GM10248 (cell line): ENCODE measurements at places on chromosomes 7 and 10.

DNA sequence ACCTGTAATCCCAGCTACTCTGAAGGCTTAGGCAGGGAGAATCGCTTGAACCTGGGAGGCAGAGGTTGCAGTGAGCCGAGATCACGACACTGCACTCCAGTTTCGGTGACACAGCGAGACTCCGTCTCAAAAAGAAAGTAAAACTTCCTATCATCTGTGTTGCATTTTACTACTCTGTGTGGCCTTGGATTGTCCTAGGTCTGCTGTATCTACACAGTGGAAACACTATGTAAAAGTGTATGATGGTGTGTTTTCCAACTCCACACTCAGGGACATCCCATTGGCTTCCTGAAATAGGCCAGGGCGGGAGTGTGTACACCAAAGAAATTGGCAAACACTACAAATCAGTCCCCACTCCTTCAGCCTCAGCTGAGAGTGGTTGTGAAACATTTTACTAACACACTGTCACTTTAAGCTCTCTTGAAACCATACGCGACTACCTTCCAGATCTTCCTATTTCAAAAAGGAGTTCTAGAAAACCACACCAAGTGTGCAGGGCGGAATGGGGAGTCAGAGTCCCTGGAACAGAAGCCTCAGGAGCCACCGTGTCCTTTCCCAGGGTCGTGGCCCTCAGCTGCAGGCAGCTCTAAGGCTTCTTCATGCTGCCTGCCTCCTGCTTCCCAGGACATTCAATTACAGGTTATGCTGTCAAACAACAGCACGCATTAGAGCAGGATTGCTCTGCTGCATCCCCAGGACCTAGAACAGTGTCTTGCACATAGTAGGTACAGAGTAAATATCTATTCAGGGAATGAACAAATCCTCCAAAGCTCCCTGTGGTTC, 275.4 kb downstream of the PARD3 start:
- DNase-seq = no peak

GRCh38 chr7:91082038-91082437, 182.2 kb upstream of the FZD1 start:
- no peak for DNase-seq

- DNase-seq = no peak
Observed at GRCh38 chr10:104368381-104368780, 14.7 kb downstream of the CFAP58 start.

- no peak for DNase-seq
Observed at GRCh38 chr7:44626620-44627019, 20.2 kb downstream of the OGDH start.

GRCh38 chr10:121694966-121695643, 96.9 kb upstream of the FGFR2 start:
- DNase-seq = no peak

GRCh38 chr7:106384373-106384772, 99.6 kb upstream of the NAMPT start:
- DNase-seq = no peak

GRCh38 chr7:16929146-16929762, 47.5 kb upstream of the AGR3 start:
- no peak for DNase-seq

- no peak for DNase-seq
Observed at GRCh38 chr10:110163192-110163773, 44.1 kb upstream of the MXI1 start.

DNA sequence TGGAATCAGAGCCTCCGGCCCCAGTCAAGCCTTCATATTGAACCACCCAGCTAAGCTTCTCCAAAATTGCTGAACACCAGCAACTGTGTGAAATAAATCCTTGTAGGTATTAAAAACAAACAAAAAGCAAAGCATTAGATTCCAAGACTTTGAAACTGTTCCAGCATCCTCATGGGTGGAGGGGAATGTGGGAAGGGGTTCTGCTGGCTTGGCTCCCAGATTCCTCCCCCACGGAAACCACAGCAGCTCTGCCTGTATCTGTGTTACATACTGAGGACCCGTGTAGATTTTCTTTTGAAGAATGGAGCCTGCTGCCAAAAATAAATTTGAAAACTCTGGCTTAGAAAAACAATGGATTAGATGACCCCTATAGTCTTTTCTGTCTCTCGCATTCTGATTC, 20.0 kb downstream of the AKR1B1 start:
- DNase-seq = no peak

DNA sequence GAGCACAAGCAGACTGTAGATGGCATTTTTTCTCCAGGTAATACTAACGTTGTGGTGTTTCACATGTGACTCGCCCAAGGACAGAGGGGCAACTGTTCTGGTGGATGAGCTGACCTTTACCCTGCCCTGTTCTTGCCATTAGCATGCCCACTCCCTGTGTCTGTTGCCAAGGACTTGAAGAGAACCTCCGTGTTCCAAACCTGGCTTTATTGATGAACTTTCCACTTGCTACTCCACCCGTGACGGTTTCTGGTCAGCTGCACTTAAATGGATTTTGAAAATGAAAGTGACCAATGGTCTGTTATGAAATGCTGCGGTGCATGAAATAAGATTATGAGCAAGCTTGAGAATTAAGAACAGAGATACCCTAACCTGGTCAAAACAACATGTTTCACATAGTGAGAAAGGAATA, 30.4 kb downstream of the LRRC4 start:
- peak; percentile 42 for DNase-seq

- no peak for DNase-seq
Observed at GRCh38 chr10:122141821-122142640, 129.1 kb upstream of the BTBD16 start.

GRCh38 chr7:2248984-2249694, 7.1 kb downstream of the NUDT1 start:
- peak; percentile 70 for DNase-seq

GRCh38 chr7:3143869-3144775, 100.5 kb upstream of the CARD11 start:
- DNase-seq = no peak

- no peak for DNase-seq
Observed at GRCh38 chr7:108406222-108406890, 49.9 kb downstream of the NRCAM start.

GRCh38 chr10:90858461-90858968, 676 bp upstream of the HTR7 start:
- DNase-seq = no peak

DNA sequence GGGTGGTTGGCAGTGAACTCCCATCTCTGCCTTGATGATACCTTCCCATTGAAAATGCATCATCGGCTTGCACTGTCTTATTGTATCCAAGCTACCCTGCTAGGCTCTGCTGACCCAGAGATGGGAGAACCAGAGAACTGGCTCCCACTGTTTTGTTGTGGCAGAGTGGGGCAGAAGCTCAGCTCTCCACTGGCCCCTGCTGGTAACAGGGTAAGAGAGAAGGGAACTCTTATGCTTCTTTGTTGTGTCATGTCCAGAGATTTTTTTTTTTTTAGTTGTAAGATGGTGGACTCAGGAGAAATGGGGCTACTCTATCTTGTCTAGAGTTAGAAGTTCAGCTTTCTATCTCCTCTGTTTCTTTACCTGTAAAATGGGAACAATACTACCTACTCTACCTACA, 100.5 kb upstream of the SDK1 start:
- peak; percentile 61 for DNase-seq

DNA sequence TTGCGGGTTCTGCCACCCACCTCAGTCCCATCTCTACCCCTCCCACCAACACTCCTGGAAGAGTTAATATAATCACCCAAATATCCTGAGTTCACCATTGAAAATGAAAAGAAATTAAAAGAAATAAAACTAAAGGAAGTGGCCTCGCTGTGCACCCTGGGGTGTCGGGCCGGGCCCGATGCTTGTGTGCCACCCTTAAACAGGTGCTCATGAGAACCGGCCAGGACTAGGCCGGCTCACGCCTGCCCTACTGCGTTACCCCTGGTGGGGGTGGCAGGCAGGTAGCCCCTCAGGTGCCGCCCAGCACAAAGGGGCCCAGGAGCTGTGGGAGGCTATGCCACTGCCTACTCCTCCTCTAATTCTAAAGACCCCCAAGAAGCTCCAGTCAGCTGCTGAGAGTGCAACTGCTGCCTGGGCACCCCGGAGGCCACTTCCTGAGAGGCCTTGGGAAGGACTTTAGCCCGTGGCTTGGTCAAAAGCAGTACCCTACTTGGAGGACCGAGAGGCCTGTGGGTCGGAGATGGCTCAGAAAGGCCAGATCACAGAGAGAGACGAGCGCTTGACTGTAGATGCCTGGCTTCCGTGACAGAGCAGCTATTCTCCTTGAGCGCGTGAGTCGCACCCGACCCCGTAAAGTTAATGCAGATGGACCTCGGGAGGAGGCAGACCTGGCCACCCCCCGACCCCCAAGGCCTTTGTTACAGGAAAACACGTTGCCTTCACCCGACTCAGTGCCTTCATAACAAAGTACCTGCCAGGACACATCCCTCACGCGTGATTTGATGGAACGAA, 51.0 kb upstream of the PPP2R2D start:
- DNase-seq = no peak

GRCh38 chr7:19351341-19352304, 206.4 kb upstream of the FERD3L start:
- DNase-seq = no peak

- no peak for DNase-seq
Observed at GRCh38 chr7:109582211-109582610, 1012.5 kb downstream of the DNAJB9 start.

DNA sequence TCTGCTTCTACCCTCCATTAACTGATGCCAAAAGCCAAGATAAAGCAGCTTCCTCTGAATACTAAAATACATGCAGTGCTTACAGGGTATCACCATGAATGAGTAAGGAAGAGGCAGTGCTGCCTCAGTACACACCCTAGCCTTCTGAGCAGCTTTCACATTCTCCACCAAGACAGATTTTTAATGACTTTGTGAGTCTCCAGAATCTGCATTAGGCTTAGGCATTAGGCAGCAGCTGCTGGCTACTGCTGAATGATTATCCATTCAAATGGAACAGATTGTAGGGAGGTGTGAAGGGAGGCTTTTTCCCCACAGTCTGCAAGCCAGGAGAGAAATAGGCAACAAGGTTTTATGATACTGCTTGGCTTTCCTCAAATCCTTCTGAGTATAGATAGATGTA, 1226.7 kb upstream of the LRRN3 start:
- DNase-seq = no peak

DNA sequence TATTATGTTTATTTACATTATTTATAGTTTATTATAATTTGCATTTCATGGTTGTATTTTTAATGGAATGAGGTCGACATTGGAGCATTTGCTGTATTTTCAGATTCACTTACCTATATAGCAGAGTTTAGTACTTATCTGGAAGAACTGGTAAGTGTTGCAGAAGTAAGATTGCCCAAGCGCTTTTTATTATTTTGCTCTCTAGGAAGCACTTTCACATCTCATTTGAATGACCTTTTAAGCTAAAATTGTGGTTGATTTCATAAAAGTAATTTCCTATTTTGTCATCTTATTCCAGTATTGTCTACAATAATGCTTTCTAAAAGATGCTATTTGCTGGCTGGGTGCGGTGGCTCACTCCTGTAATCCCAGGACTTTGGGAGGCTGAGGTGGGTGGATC, 28.6 kb downstream of the SEC61A2 start:
- DNase-seq = no peak

DNA sequence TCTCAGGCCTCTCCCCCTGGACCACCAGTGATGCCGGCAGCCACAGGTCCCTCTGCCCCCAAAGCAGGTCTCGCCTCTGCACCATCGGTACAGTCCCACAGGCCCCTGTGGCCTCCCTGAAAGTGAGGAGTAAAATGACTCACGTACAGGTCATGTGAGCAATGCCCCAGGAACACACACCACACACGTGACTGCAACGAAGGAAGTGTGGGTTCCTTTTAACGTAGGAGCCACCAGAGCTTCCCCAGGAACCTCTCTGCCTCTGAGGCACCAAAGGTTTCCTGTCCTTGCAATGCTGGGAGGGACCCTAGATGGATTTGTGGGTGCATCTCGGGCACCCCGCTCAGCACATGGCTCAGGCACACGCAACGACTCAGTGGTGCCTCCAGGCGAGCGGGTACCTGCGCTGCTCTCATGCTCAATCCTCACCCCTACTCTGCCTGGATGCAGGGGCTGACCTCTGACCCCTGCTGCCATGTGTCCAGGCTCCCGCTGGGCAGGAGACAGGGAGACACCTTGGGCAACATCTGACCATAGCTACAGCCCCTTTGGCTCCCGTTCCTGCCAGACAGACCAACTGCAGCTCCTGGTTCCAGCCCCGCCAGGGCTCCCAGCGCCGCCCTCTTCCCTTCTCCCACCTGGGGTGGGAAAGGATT, 120.7 kb downstream of the PRKAG2 start:
- peak; percentile 40 for DNase-seq

GRCh38 chr10:103367379-103367781, 396 bp upstream of the TAF5 start:
- peak; percentile 20 for DNase-seq

- DNase-seq = no peak
Observed at GRCh38 chr10:83153714-83154113, 985.6 kb upstream of the GHITM start.

DNA sequence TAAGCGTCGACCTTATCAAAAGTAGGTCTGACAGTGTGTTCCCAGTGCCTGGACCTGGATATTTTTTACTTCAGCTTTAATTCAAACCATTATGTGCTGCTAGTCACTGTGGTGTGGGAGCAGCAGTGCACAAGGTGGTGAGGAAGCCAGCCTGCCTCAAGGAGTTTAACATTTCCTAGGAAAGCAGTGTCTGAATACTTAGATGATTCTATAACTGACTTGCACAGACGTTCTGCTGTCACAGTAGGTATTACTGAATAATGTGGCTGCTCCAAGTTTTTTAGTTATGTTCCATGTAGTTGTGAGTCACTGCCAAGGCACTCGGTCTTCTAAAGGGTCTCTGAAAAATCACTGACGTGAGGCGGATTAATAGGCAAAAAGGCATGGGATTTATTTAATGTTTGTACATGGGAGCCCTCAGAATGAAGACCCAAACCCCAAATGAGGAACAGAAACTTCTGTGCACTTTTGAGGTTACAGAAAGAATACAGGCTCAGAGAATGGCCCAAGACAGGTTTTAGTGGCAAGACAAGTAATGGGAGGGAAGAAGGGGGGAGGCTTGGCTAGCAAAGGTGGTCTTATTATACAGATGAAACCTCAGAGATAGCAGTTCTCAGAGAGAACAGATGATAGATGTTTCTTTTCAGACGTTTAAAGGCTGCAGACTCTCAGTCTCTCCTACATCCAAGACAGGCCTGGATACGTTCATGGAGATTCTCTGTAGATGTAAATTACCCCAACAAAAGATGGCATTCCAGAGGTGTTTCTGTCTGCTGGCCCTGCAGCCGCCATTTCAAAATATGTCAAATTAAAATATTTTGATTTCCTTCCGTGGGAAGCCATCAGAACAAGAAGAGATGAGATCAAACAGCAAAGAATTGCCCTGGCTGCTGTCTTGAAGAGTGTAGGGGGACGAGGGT, 209.3 kb downstream of the SDK1 start:
- no peak for DNase-seq

GRCh38 chr7:44431091-44431608, 59.3 kb downstream of the NUDCD3 start:
- peak; percentile 80 for DNase-seq

DNA sequence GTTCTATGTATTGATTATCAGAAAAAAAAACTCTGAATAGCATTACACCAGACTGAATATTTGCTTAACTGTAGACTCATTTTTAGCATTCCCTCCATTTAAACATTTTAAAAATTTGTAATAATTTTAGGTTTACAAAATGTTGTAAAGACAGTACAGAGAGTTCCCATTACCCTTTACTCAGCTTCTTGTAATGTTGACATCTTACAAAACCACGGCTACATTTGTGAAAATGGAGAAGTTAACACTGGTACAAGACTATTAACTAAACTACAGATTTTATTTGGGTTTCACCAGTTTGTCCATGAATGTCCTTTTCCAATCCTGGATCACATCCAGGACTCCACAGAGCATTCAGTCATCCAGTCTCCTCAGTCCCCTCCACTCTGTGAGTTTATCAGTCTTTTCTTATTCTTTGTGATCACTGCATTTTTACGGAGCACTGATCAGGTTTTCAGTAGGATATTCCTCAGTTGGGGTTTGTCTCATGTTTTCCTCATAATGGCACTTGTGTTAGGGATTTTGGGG, 130.0 kb upstream of the EEPD1 start:
- no peak for DNase-seq
